Fibroblast of gingiva (primary cell): ENCODE measurements at places on chromosomes 3 and 15.

DNA sequence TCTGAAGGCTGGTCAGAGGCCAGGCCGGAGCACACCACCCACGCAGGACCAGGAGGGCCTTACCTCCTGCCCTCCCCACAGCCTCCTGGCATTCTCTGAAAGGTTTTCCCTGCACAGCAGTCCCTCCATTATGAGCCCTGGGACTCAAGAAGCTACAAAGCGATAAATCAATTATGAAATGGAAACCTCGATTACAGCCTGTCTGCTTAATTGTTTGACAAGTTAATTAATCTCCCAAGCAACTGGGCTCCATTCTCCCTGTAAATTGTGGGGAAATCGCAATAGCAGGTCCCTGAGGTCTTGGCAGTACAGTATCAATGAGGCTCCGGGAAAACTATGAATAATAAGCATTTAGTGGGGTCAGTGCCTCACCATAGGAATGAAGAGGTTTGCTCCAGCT lies 683.5 kb downstream of the NTRK3 start:
- DNase-seq = no peak

- peak; percentile 53 for DNase-seq
Measured at GRCh38 chr15:64842096-64842939, 603 bp downstream of the PLEKHO2 start.

GRCh38 chr15:73389539-73389938 lies 20.8 kb upstream of the HCN4 start:
- no peak for DNase-seq

GRCh38 chr15:48974882-48975281 lies 11.2 kb upstream of the SHC4 start:
- no peak for DNase-seq

DNA sequence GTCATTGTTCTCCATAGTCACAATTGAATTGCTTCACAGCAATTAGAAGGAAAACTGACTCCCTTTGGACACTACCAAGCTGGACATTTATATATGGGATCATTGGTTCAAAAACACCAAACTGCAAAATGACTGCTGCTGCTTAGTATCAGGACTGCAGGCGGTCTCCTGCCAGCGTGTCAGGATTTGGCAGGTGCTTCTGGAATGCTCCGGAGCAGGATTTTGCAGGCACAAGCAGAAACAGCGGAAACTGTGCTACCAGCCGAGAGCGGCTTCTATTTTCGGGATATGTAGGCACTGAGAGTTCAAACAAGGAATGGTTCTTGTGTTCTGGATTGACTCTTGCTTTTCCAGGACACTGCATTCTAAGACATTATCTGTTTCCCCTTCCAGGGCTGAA lies 95.5 kb downstream of the SSR3 start:
- no peak for DNase-seq

DNA sequence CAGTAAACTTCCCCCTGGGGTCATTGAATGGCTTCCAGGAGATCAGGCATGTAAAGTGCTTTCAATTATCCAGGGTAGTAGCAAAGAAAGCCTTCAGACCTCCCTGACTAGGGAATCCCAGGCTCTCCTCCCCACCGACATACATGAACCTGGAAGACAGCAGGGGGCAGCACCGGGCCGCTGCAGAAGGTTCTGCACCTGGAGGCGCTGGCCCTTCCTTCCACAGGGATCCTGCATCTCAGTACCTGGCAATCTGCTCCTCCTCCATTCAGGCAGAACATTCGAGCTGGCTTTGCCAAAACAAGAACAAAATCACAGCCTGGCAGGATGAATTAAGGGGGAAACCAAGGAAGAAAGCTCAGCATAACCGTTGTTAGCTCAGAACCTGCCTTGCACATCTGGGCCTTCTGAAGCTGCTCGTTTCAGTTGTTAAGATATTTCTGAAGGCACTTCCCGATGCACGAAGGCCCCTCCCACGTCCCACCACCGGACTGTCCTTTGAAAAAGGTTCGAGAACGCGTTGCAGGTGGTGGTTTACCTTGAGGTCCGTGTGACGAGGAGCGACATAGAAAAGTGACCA lies 237.7 kb downstream of the SLCO3A1 start:
- DNase-seq = no peak

DNA sequence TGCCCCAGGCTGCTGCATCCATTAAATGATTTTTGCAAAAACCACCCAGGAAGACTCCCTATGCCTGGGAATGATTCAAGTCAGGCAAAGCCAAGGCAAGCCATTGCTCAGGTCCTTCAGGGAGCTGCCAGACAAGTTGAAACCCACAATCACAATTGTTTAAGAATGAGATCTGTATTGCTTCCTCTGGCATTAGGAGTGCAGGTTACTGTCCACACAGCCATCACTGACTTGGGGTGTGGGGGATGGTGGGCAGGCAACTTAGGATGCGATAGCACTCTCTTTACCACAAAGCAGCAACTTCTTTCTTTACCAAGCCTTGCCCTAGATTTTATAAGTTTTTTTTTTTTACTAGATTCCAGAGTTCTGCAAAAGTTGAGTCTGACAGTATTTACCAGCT lies 15.0 kb upstream of the IL20RB start:
- no peak for DNase-seq

GRCh38 chr15:47409600-47409999 lies 307.7 kb upstream of the SEMA6D start:
- peak; percentile 33 for DNase-seq

DNA sequence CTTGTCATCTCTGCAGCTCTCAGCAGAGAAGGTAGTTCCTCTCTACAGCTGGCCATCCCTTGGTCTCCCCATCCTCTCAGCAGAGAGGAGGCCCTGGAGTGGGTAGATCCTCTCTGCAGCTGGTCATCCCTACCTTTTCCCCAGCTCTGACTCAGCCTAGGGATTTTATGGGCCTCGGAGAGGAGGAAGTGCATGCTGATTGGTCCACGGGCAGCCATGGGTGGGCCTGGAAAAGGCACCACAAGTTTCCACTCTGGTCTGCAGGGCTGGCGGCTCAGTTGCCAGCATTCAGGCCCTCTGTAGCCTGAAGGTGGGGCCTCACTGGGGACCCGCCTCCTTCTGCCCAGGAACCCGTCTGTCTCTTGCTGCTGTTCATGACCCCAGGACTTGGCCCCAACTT lies 36.9 kb downstream of the NR1D2 start:
- DNase-seq = no peak

DNA sequence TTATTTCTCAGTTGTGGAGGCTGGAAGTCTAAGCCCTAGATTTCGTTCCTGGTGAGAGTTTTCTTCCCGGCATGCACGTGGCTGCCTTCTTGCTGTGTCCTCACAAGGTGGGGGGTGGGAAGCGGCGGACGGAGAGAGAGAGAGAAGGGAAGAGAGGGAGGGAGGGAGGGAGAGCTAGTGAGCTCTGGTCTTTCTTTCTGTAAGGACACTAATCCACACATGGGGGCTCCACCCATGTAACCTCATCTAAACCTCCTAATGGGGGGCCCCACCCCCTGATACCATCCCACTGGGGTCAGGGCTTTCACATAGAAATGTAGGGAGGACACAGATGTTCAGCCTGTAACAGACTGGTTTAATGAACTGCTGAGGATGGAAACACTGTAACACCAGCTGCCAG lies 7.3 kb downstream of the FBLN2 start:
- no peak for DNase-seq

GRCh38 chr3:106349191-106349881 lies 480.5 kb upstream of the CBLB start:
- no peak for DNase-seq

DNA sequence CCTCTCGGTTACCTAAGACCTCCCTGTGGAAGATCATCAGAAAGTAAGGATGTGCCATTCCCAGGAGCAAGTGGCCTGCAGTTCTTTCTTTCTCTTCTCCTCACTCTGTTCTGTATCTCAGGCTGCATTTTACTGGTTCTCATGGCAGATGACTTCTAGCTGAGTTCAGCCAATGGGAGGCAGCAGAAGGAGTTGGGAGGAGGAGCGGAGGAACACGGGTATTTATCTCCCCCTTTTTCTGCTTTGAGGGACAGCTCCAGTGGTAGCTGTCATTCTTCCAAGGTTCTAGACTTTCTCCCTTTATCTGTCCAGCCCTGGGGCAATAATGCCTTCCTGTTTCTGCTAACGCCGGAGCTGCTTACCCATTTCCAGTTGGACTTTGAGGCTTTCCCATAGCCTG lies 339.9 kb downstream of the NR2F2 start:
- no peak for DNase-seq

GRCh38 chr3:197856199-197856816 lies 65.3 kb downstream of the LRCH3 start:
- DNase-seq = no peak

- no peak for DNase-seq
Measured at GRCh38 chr15:66269326-66270090, 16.0 kb upstream of the MEGF11 start.

- DNase-seq = peak; percentile 17
Measured at GRCh38 chr3:116001151-116001621, 377.9 kb downstream of the GAP43 start.

DNA sequence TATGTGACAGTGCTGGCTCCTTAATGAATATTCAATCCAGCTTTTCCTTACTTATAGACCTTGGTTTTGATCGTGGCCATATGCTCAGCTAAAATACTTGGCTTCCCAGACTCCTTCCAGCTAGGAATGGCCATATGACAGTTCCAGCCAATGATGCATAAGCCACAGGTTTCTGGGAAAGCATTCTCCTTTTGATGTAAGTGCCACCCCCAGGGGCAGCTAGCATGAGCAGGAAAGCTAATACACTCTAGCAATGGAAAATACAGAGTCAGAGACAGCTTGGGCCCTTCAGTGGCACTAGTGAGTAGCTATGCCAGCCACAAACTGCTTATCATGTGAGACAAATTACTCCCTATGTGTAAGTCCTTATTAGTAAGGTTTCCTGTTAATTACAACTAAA lies 26.7 kb downstream of the TBC1D2B start:
- DNase-seq = no peak

GRCh38 chr3:185767002-185767688 lies 57.7 kb downstream of the IGF2BP2 start:
- no peak for DNase-seq

GRCh38 chr3:186208296-186208989 lies 99.6 kb upstream of the ETV5 start:
- DNase-seq = no peak

DNA sequence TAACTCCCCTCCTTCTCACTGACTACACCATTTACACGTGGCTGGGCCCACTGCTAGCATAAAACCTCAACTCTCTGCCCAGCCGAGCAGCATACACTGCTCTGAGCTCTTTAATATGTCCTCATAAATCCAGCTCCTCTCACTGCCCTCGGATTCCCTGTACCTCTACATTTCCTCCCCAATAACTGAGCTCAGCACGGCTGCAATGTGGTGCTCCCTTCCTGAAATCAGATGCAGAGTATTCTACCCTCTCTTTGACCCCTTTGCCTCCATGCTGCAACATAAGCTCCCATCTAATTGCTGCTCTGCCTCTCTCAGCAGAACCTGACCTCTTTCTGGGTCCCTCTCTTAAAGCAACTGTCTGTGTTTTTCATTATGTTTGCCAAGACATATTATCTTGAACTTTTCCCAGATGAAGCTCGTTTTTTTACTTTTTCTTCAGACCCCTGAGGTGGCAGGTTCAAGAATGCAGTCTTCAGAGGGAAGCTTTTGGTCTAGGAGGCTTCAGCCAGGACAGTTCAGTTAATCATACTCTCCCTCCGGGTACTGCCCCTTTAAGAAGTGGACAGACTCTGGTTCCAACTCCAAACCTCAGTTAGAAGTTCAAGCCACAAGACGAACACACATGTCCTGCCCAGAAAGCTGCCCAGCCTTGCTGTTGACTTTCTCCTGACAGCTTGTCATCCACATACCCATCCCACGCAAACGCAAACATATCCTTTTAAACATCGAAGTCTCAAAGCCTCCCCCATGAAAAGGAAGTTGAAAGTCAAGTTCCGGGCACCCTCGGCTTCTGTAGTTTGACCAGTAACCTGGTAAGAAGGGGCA lies 81.1 kb upstream of the NEO1 start:
- DNase-seq = peak; percentile 11

DNA sequence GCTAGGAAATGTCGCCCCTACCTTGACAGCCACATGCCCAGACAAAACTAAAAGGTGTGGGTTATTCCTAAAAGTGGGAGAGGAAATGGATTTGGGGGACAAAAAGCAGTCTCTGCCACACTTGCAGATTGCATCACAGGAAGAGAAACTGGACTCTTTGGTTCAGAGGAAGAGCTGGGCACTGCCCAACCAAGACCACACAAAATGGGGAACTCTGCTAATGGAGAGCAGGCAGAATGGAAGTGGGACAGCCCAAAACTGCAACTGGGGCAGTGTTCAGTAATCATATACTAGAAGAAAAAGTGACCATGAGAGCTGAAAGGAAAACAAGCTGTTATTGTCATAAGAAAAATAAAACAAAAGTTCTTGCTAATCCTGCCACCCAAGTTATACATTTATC lies 138.9 kb upstream of the FRMD4B start:
- no peak for DNase-seq

DNA sequence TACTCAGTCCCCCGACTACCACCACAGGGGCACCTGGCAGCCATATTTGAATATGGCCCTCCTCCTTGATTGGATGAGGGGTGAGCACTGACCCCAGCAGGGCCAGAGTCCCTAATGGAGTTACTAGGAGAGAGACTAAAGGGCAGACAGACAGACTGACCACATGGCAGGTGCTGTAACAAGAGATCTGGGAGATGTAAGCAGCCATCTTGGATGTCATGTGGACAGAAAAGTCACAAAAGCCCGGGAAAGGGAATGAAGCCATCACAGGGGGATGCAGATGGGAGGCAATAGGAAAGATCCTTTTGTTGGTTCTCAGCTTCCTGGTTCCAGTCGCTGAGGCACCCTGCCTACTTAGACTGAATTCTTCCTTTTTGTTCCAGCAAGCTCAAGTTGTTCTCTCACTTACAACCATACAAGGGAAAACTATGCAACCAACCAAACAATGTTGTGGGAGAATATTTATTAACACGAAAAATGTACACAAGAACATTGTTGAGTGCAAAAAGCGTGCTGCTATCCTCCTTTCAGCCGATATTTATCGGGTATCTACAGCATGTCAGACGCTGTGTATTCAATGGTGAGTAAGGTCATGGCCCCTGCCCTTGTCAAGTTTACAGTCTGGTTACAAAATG lies 511.6 kb upstream of the PROK2 start:
- no peak for DNase-seq

GRCh38 chr3:12222775-12223485 lies 64.2 kb upstream of the TIMP4 start:
- peak; percentile 61 for DNase-seq

DNA sequence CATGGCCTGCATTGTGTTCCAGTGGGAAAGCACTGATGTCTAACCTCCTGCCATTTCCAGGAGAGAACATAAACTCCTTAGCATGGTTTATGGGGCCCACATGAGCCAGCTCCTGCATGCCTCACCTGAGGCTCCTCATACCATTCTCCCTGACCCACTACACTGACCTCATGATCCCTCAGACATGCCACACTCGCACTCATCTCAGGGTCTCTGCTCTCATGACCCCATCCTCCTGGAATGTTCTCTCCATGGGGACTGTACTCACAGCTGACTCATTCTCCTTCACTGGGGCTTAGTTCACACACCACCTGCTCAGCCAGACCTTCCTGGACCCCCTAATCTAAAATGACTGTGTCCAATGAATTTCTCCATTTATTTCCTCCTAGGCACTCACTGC lies 4.0 kb upstream of the LMCD1 start:
- no peak for DNase-seq

- no peak for DNase-seq
Measured at GRCh38 chr3:179141890-179142289, 6.3 kb upstream of the PIK3CA start.

GRCh38 chr3:3170998-3171397 lies 8.5 kb downstream of the CRBN start:
- peak; percentile 3 for DNase-seq

- DNase-seq = no peak
Measured at GRCh38 chr3:3071136-3071535, 39.0 kb downstream of the IL5RA start.
